ENCODE measurements at places on chromosomes 2 and 18.

GRCh38 chr2:168976034-168976654, 55.0 kb downstream of the ABCB11 start:
- no peak for DNase-seq

DNA sequence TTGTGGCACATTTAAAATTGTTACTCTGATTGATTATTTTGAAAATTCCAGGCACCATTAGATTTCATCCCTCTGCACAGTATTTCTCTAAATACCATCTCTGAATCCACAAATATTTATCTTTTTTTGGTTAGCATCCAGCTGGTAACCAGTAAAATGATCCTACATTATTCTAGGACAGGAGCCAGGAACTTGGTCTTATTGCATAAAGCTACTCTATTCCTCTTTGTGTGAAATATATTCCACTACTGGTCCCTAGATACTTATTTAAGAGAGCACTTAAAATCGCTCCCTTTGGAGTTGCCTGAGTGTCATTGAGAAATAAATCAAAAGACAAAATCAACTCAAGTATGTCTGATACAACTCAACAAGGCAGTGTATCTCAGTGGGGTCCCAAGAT, 7.4 kb upstream of the MBOAT2 start:
- no peak for DNase-seq

- peak; percentile 42 for DNase-seq
Measured at GRCh38 chr18:51342815-51343214, 145.3 kb upstream of the MEX3C start.

DNA sequence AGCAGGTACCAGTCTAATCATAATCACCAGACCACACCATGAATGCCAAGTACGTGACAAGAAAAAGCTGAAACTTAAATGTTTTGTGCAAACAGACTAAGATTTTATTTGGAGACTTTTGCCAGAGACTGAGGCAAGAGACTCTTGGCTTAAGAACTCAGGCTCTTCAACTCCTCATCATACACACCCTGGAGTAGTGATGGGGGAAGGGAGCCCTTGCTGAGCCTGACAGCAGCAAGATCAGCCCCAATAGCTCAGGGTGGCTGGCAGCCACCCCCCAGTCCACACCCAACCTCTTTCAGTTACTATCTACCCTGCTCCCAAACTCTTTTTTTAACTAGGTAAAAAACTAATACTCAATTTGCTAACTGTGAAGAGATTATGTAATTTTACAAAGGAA, 114.8 kb downstream of the CCBE1 start:
- DNase-seq = no peak

DNA sequence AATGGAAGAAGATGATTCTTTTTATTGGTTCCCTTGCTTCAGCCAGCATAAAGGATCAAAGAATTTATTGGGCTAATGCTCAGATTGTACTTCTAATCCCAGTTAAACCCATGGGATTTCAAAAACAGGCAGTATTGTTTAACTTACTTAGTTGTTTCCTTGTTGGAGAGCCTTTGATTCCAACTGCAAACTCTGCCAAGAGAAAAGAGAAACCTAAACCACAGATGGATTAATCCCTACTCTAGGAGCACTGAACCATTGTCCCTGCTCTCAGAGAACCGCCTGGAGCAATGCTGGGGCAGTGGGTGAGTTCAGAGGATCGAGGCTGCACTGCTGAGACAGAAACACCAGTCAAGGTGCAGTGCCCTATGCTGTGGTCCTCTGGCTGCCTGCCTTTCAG, 44.9 kb upstream of the SIGLEC15 start:
- peak; percentile 71 for DNase-seq

- DNase-seq = no peak
Measured at GRCh38 chr2:212536817-212537725, 1.5 kb downstream of the ERBB4 start.

DNA sequence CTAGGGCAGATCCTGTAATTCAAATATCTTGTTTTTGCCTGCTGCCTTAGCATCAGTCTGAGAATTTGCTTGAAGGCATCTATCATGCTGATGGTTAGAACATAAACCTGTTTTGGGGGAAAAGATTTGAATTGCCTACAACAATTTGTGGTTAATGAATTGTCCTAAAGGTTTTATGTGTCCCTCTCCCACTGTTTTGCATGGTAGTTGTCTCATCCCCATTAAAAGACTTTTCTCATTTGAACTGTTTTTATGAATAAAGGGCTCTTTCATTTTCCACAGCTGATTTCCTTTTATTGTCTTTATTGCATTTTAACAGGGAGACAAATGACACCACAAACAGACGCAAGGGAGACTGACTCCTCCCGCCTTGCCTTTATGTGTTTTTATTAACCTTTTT, 275.6 kb downstream of the PIK3C3 start:
- DNase-seq = no peak

DNA sequence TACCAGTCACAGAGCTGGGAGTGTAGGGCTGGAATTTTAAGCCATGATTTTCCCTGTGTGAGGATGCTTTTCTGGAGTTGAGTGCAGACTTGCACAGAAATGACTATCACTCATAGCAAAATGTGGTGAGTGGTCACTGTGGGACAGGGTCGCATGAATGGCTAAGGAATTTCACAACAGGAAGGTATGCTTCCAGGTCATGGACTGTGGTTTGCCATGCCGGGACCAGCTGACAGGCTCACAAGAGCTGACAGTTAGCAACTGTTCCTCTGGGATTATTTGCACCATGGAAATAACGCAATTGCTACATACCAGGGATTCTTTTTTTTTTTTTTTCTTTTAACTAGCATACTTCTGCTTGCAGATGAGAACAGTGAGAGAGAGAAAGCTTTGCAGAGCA, 3.8 kb upstream of the UXS1 start:
- peak; percentile 41 for DNase-seq

DNA sequence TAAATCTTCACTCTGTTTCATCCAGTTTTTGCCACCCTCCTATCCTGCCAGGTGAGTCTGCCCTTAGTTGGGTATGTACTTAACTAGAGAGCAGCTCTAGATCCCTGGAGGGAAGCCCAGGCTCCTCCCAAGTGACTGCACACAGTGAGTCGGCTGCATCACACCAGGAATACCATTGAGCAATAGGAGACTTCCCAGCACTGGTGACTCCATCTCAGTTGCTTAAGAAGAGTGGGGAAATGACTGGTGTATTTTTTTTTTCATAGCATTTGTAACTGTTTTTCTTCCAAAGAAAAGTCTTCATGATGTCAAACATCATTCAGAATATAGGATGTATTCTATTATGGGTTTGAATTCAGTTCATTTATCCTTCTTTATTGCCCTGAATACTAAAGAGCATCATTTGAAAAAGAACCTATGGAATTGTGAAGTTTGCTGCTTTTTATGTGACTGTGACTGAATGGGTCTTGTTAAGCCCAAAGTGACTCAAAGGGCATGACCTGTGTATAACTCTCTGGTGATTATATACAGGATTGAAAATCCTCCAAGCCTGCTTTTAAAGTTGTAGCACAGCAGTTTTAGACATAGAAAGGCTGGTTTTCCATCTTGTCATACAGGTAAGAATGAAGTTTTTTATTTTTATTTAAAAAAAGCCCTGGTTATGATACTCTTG, 84.3 kb downstream of the MAP3K20 start:
- no peak for DNase-seq

- no peak for DNase-seq
Measured at GRCh38 chr2:53021292-53021691, 746.3 kb upstream of the CHAC2 start.

GRCh38 chr2:181183878-181184542, 203.6 kb downstream of the UBE2E3 start:
- no peak for DNase-seq

DNA sequence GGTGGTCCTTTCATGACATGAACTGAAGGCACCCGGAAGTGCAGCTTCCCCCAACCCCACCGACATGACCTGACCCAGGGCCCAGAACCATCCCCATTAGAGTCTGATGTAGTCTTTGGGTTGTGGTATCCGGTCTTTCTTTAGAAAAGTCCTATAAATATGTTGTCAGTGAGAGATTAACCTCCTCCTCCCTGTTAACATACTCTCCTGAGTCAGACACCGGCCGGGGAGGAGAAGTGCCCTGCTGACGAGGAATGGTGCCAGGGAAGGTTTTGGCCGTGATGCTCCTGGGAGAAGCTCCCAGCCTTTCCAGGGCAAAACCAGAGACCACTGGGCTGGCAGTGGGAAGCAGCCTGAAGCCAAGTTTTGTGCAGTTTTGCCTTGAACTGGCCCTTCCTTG, 109.0 kb downstream of the LAMA3 start:
- DNase-seq = no peak

DNA sequence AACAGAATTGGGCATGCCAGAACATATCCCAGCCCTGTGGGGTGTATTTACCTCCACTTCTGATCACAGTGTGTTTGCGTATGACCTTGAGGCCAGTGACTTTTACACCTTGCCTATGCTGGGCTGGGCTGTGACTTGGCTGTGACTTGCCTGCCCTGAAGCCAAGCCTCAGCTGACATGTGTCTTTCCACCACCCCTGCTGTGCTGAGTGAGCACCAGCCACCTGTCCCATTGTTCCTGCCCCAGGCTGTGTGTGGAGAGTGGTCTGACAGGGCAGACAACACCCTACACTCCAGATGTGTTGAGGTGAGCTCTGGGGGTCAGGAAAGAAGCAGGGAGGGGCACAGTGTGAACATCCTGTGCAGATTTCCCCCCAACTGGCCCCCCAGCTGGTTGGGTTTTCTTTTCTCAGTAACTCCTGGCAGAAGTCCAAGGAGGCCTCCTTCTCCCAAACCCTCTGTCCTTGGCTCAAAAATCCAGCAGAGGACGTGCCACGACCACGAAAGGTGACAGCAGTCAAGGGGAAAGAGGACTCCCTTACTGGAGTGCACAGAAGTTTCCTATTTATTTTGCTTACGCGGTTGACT, 5.1 kb upstream of the STEAP3 start:
- DNase-seq = no peak

GRCh38 chr2:82819951-82820350, 1639.1 kb downstream of the SUCLG1 start:
- DNase-seq = no peak

GRCh38 chr2:171846894-171847293, 47.1 kb downstream of the SLC25A12 start:
- DNase-seq = no peak

DNA sequence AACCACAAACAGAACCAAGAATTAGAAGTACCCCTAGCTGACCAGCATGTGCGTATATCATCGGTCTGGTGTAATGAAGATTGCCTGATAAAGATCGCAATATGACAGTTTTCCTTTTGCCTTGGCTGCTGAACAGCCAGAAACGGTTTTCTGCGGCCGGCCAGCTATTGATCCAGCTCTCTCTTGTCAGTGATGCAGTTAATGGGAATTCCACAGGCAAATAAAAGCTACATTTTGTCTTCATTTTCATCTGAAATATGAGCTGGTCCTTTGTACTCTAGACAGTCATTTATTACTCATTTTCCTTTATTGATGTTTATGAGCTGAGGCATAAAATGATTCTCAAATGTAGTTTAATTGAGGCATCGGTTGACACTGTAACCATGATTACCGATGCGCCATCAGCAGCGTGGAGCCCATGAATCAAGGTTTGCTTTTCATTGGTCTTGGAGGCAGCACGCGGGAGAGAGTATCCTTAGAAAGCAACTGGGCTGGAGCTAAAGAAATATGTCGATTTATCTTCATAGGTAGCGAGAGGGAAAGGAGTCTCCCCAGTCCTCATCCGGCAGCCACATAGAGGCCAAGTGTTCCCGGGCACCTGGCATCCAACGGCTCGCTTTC, 535.2 kb downstream of the GALR1 start:
- DNase-seq = no peak

DNA sequence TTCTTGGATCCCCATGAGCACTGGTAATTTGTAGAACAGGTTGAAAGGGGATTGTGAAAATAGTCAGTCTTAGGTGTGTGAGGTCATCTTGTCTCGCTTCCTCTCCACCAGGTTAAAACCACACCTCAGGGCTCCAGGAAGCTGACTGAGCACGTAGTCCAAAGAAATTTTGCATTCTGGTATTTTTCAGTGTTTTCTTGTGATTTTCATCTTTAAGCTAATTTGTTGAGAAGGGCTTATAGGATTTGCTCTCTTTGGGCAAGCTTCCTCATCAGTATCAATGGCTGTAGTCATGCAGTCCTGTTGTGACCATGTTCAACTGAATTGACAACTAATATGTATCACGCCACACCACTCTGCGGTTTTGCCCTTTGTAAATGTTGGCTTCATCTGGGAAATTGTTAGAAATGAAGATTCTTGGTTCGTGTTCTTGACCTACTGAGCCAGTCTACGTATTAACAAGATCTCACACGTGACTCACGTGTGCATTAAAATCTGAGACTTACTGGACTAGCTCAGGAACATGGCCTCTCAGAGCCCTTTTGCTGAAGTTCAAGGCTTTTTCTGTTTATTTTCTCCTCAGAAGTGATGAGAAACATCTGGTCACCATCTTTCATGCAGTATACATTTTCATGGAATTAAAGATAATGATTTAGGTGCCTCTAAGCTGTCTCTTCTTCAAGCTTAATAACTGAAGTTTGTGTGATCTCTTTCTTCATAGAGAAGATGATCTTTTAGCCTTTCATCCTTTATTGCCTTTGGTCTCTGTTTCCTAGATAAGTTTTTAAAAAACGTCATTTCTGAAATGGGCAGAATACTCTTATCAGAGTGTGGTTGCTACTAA, 32.8 kb downstream of the FMNL2 start:
- no peak for DNase-seq

GRCh38 chr2:14866736-14867352, 234.3 kb downstream of the LRATD1 start:
- no peak for DNase-seq

GRCh38 chr2:226431288-226431948, 368.2 kb downstream of the IRS1 start:
- peak; percentile 34 for DNase-seq

DNA sequence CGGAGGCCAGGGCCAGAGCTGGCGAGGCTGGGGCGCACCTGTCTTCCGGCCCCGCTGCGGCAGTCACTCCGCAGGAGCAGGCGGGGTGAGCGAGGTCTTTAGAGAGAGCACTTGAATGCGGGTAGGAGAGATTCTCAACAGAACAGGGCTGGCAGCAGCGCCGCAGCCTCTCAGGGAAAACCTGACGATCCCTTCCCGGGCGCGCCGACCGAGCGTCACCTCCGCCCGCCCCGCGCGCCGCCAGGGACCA, 526 bp downstream of the PRKRA start:
- no peak for DNase-seq

DNA sequence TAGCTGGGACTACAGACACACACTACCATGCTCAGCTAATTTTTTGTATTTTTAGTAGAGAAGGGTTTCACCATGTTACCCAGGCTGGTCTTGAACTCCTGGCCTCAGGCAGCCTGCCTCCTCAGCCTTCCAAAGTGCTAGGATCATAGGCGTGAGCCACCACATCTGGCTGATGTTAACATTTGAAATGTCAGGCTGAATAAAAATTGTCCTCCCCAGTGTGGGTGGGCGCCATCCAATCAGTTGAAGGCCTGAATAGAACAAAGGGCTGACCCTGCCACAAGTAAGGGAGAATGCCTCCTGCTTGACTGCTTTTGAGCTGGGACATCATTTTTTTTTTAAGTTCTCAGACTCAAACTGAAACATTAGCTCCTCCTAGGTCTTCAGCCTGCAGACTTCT, 21.0 kb upstream of the RHOB start:
- DNase-seq = no peak

- DNase-seq = no peak
Measured at GRCh38 chr2:191572319-191572718, 105.6 kb upstream of the NABP1 start.

GRCh38 chr2:152445791-152446201, 110.8 kb downstream of the FMNL2 start:
- peak; percentile 43 for DNase-seq

All from COLO829 (cell line).